NCI-H510A treated with DMSO at 0.1 percent for 48 hours (cell line): ENCODE measurements at places on chromosomes 5 and 9.

- peak; percentile 39 for DNase-seq
Measured at GRCh38 chr9:134366223-134367031, 40.2 kb downstream of the RXRA start.

DNA sequence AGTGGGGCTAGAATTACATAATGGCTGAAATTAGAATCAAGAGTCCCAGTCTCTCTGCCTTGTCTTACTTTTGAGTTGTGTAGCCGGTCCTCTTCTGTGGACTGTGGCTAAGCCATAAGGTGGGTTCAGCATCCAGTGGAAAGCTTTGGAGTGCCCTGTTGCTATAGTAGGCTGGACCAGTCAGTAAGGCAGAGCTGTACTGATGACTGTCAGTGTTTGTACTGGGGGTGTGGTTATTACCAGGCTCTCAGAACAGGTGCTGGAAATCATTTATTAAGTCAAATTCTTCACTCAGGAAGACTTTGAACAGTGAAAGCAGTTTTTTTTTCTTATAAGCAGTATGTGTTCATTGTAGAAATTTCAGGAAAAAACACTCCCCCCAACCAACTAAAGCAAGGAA lies 129.4 kb downstream of the ZSWIM6 start:
- DNase-seq = no peak

GRCh38 chr5:181191526-181192336 lies 13.3 kb downstream of the TRIM7 start:
- DNase-seq = no peak

GRCh38 chr5:154794525-154795234 lies 39.5 kb downstream of the LARP1 start:
- no peak for DNase-seq

- DNase-seq = no peak
Measured at GRCh38 chr9:129142138-129142935, 31.1 kb downstream of the PTPA start.

- DNase-seq = no peak
Measured at GRCh38 chr5:10420932-10421331, 20.7 kb upstream of the ROPN1L start.

GRCh38 chr5:96928931-96929708 lies 6.8 kb upstream of the LNPEP start:
- no peak for DNase-seq
